ENCODE measurements at places on chromosomes 1 and 21.

- no peak for DNase-seq
These were observed 423 bp downstream of the SLAMF8 start for GRCh38 chr1:159827102-159827490.

- no peak for DNase-seq
These were observed 143.1 kb downstream of the IFI44 start for GRCh38 chr1:78792756-78793155.

DNA sequence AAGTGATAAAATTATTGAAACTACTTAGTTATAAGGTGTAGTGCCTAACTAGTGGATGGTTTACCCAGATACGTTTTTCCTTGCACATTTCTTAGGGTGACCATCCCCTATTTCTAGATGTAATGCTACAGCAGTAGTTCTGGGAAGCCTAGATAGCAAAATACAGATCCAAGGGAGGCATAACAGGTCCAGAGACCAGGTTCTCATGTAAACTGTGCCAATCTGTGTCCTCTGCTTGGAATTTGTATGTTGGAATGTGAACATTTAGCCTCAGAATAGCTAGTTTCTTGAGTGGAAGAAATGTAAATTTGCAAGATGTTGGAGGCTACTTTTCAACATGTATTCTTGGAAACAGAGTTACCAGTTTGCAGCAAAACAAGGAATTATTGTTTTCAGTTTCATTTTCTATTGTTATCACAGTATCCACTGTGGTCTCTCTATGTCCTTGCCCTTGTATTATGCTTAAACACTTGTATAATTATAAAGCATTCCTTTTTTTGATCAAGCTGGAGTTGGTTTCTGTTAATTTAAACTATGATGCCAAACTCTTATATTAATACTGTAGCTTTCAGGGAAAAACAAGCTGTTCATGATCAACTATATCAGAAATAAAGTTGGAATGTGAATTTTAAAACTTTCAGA lies 102.0 kb upstream of the BRINP3 start:
- DNase-seq, result no peak

DNA sequence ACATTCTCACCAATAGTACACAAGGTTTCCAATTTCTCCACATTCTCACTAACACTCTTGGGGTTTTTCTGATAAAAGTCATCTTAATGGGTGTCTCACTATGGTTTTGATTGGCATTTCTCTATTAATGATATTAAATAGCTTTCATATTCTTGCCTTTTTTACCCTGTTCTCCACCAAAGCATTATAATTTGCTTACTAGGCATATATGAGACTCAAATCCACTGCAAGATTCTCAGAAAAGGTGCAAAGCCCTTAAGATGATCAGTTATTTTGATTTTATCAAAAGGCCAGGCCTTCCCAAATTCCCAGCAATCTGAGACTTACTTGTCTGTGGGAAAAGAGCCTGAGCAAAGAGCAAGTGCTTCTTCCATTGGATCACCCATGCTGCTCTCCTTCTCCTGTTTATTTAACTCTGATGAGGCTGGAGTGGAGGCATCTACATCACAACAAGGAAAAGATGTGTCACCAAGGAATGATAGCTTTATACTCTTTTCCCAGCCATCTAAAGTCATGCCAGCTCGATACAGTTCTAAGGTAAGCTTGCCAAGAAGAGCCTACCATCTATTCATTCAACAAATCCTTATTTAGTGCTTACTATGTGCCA lies 24.6 kb downstream of the CLSPN start:
- no peak for DNase-seq

DNA sequence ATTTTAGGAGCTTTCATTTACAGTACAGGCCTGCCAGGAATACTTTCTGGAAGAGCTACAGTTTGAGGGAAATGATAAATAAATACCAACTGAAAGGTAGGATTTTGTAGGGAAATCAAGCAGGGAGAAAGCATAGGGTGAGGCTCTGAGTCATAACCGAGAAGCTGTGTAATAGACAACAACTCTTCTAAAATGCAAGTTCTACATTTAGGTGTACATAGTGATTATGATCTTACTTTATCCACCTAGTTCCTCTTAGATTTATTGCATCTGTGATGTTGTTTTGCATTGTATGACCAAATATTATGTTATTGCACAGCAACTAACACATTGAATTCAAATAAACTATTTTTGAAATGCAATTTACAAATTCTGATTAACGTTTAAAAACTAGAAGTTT lies 819.3 kb downstream of the PLA2G4A start:
- DNase-seq, result no peak

GRCh38 chr1:20076223-20076622 lies 6.2 kb downstream of the PLA2G5 start:
- DNase-seq, result no peak

GRCh38 chr1:201740670-201741111 lies 88.3 kb upstream of the IPO9 start:
- DNase-seq, result no peak

DNA sequence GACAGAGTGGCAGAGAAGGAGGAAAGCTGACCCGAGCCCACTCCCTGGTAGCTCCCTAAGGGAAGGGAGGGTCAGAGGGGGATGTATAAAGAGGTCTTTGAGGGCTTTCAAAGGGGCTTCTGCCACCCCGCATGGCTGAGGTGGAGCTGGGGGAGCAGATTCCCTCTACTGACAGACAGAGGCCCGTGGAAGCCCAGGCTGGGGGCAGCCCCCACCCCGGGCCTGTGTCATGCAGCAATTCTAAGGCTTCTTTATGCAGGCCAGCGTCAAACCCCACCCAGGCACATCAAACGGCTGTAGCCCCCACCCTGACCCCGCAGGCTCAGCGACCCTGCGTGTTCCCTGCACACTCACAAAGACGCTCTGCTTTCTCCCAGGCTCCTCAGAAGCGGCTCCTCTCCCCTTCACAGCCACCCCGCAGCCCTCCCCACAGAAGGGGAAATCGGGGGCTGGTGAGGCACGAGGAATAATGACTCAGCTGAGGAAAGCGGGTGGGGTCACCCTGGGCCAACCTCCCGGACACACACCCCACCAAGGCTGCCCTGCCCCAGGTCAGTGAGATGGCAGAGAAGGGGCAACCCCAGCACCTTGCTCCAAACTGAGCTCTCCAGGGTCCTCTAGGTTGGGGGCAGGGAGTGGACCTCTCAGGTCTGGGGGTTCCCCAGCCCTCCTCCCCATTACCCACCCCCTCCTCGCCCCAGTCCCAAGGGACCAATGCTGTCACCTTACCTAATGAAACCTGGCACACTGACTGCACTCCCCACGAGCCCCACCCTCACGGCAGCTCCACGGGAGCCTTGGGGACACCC lies 10.8 kb downstream of the SLC45A3 start:
- DNase-seq, result no peak

DNA sequence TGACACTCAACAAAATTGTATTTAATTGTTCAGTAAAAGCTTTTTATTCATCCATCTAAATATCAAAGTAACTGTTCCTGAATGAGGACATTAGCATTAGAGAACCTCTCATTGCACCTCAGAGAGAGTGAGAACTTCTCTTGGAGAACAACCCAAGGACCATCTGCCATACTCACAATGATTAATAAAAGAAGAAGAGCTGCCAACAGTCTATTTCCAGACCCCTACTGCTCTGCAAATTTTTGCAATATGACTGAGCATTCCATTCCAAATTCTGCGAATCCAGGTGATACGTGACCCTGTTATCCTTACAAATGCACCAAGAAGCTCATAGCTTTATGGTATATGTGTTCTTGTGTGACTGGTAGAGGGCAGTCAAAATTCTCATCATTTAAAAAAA lies 422.5 kb downstream of the NEGR1 start:
- no peak for DNase-seq

DNA sequence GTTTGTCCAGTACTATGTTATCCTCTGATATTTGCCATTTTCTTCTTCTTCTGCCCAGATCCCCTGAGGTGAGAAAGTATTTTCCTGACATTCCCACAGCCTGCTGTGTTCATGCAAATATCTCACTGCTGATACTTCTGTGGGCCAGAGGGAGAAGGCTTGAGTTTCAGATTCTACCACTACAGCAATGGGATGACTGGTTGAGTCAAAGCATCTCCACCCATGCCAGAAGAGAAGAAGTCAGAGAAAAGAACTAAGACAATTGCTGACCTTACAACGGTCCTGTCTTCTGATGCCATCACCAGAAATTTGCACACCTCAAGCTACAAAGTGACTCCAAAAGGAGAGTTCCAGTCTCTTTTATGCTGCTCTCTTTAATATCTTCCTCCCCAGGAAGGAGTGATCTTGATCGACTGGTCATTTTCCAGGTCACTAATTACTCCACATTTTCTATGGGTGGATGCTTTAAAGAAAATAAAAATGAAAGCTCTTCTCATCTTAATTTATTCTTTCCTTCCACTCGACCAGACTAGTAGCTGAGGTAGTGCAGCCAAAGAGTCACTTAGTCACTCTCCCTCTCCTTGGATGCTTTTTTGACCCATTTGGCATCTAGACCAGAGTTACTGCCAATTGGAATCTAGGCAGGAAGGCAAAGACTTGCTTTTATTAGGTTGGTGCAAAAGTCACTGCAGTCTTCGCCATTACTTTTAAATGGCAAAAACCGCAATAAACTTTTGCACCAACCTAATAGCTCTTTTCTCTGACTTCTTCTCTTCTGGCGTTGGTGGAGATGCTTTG lies 195.1 kb downstream of the PTPRC start:
- DNase-seq, result no peak

DNA sequence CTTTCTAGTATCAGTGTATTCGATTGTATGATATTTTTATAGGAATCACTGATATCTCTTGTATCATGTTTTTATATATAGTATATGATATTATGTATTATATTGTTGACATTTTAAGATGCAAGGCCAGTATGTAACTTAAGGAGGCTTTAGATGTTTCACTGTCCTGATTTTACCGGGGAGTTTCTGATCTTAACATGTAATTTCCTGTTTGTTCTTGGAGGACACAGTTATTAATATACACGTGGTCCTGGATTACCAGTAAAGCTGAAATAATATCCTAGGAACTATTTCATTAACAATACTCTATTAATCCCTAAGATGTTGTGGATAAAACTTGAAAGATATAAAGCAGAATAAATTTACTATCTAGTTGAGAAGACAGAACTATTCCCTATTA lies 19.5 kb downstream of the SDCCAG8 start:
- DNase-seq, result no peak

DNA sequence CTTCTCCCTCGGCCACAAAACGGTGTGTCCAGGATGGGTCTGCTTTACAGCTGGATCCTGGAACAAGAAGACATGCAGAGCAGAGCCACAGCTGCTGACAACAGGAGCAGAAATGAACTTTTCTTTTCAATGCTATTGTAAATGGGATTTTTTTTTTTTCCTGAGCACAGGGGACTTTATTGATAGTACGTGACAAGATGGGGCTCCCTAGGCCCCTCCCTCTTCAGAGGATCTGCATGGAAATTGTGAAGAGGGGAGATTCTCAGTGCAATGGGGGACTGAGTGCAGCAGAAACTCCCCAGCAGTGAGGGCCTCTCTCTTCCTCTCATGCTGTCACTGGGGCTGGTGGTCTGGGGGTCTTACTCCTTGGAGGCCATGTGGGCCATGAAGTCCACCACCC lies 40.8 kb upstream of the CD2 start:
- no peak for DNase-seq

DNA sequence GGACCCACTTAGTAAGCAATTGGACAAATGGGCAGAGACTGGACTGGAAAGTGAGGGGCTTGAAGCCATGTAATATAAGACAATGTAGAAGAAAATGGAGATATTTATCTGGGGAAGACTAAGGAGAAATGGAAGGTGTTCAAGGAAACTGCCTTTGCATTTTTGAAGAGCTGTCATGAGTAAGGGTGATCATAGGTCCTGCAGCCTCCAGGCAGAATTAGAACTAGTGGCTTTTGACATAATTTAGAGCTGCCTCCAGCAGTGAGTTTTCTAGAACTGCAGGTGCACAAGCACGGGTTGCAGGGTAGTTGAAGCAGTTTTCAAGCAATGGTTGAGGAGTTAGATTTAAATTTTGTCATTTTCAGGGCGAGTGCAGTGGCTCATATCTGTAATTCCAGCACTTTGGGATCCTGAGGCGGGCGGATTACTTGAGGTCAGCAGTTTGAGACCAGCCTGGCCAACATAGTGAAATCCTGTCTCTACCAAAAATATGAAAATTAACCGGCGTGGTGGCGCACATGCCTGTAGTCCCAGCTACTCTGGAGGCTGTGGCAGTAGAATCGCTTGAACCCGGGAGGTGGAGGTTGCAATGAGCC lies 3.7 kb upstream of the CDC14A start:
- no peak for DNase-seq

DNA sequence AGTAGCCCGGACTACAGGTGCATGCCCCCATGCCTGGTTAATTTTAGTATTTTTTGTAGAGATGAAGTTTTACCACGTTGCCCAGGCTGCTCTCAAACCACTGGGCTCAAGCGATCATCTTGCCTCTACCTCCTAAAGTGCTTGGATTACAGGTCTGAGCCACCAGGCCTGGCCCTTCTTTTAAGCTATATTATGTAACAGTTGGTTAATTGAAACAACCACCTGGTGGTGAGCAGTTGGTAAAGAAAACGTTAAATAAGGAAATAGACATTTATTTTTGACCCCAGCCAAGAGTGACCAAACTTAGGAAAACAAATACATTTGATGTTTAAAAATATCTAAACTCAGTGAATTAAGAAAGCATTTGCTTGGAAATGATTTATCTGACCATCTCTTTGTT lies 12.1 kb upstream of the PDC start:
- DNase-seq, result no peak

DNA sequence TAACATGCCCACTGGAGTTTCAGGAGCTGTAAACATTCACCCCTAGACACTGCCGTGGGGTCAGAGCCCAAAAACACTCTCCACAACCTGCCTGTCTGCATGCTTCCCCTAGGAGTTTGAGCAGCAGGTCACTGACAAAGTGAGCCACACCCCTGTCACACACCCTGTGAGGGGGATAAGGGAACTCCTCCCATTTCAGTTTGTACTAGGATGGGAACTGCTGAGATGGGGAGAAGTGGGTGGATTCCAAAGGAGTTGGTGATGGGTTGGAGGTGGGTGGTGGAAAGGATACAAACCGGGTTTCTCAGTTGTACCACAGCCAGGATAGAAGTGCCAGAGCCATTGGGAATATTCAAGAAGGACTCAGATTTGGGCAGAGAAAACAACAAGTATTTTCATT lies 140.2 kb downstream of the MIS18A start:
- DNase-seq, result no peak

DNA sequence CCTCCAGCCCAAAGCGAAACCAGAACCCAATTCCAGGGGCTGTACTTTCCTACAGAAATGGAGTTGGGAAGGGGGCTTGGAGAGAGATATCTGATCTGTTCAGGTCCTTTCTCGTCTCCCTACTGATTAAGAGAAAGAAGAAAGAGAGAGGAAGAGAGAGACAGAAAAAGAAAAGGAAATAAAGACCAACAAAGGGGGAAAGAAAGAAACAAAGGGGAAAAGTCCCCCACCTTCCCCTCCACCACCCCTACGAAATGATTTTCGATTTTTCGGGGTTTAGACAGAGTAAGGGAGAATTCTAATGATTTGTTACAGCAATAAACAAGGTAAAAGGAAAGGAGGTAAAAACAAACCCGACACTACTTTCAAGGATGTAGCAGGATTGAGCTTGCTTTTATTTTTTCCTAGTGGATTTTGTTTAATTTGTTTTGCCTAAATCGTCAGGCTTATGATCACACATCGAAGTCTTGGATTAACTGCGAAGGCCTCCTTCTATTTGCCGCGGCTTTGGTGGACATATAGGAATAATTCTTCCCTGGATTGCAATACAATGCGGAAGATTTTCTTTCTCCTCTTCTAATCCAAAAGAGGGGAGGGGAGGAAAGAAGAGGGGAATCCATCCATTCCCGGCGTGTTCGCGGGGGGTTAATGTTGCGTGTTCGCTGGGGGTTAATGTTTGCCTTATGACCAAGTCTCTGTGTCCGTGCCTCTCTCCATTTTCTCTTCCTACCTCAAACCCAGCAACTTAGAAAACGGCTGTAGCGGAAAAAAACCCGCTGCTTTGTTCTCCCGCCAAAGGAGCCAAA lies 1.9 kb downstream of the TAL1 start:
- no peak for DNase-seq
